Breast epithelium (tissue), 4 donors: ENCODE measurements at places on chromosomes 13 and 19. TPM values are rescaled to one million over a fixed set of nuclear protein-coding genes. Genes with fewer than 3 reads are reported as not detected.

Gene OR7C1
- total RNA-seq, result not detected

Gene ZNF628
- total RNA-seq, result 4.4 TPM

Gene PGLYRP1
- total RNA-seq, result not detected

Gene FCHO1
- total RNA-seq, result 1.6 TPM

Gene ZNF541
- not detected for total RNA-seq
